Stimulated activated CD8-positive, alpha-beta memory T cell treated with anti-CD3 and anti-CD28 coated beads, Interleukin-7, amount 100 ng/mL, for 48 hours (primary cell): ENCODE measurements at places on chromosomes 11 and 22.

- no peak for DNase-seq
Observed at GRCh38 chr11:123178186-123178585, 16.9 kb downstream of the CLMP start.

- no peak for DNase-seq
Observed at GRCh38 chr22:17496841-17497240, 66.5 kb upstream of the SLC25A18 start.

GRCh38 chr11:102192349-102193066, 82.3 kb downstream of the YAP1 start:
- no peak for DNase-seq

DNA sequence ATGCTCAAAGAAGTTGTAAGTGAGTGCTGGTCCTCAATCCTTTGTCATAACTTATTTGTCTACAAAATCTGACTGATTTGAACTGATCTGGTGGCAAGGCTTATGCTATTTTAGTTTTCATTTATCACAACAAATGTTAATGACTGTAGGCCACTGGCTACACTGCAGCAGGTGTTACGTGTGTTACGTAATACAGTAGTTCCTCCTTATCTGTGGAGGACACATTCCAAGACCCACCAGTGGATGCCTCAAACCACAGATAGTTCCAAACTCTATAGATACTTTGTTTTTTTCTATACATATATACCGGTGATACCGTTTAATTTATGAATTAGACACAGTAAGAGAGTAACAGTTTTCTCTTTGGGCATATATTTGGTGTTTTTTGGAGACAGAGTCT, 7.0 kb downstream of the MADD start:
- DNase-seq, result no peak
